ENCODE measurements at places on chromosomes 1 and 21.

DNA sequence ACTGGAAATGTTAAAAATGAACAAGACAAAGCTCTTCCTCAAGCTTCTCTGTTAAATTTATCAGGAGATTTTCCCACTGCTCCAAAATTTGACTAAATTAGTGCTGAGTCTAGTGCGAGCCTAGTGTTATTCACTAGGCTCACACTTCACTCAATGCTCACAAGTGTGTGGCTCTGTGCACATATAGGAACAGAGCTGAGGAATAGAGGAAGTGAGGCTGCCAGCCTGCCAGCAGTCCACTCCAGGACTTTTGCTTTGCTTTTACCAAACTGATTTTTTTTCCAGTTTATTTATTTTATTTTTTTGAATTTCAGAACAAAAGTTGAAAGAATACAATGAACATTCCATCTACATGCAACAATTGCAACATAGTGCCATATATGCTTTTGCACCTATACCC, 87.2 kb downstream of the VAV3 start:
- DNase-seq = no peak

DNA sequence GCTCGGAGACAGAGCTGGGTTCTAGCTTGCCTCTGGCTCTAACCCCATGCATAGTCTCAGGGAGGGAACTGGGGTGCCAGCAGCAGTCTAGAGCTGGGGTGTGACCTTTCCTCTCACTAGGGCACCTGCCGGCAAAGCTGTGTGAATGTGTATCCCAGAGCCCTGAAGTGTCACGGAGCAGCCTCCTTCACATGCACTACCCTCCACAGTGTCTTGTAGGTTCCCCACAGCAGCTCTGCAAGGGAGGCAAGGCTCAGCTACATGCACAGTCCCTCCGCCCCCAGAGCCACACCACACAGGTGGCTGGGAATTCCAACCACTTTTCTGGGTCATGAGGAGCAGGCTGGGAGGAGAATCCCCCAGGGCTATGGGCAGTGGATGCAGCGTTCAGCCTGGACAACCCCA, 7.7 kb upstream of the HPCA start:
- no peak for DNase-seq

GRCh38 chr1:234330843-234331215, 42.4 kb upstream of the COA6 start:
- no peak for DNase-seq

DNA sequence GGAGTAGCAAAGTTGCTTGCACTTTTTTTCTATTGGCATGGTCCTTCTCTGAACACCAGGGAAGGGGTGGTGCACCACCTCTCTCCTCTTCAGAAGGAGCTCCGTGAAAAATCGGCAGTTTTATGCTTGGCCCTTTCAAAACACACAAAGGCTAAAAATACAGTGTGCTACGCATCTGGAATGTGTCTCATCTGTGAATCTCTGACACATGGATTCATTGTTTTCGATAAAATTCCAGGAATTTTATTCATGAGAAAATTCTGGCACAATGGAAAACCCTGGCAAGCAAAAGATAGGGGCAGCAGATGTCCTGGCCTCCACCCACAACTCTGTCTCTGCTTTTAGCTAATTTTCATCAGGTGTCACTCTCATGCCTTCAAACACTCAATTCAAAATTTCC, 42.9 kb downstream of the ERG start:
- no peak for DNase-seq

GRCh38 chr1:171422511-171422910, 62.8 kb upstream of the PRRC2C start:
- no peak for DNase-seq

GRCh38 chr21:33972539-33972938, 56.9 kb upstream of the ATP5PO start:
- DNase-seq = no peak

GRCh38 chr1:68197891-68198290, 34.4 kb downstream of the WLS start:
- DNase-seq = no peak

Data from nucleus accumbens (tissue), 56 donors.